ENCODE measurements at places on chromosomes 13 and 19.

DNA sequence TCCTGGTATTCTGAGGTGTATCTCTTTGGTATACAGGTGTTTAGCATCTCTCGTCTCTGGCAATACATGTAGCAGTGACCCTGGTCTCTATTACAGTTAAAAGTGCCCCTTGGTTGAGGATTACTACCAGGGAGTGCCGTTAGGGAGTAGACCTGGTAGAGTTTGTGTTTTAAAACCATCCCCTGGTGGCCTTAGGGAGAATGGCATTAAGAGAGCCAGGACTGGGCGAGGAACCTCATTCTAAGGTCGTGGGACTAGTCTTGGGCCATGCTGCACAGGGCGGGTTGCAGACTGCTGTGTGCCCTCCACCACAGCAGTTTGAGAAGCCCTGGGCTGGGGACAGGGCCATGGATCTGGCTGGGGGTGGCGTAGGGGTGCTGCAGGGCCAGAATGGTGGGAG, 35.0 kb downstream of the B3GLCT start:
- DNase-seq: no peak

GRCh38 chr13:89577301-89577700, 1770.2 kb upstream of the MIR17HG start:
- no peak for DNase-seq

GRCh38 chr19:6092329-6093286, 17.7 kb downstream of the RFX2 start:
- DNase-seq: no peak

DNA sequence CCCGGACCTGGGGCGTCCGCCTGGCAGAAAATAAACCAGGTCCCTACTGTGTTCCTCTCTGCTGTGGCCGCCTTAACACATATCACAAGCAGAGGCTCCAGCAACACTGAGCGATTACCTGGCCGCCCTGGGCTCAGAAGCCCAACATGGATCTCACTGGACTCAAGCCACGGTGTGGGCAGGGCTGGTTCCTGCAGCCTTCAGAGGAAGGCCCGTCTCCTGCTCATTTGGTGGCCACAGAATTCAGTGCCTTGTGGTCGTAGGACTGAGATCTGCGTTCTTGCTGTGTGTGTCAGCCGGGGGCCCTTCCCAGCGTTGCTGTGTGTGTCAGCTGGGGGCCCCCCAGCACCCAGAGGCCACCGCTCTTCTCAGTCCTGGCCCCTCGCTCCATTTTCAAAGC, 30.2 kb downstream of the C2CD4C start:
- DNase-seq: no peak

- no peak for DNase-seq
Observed at GRCh38 chr19:32018014-32018413, 327.4 kb upstream of the ZNF507 start.
